Umbilical cord (tissue), 2 donors: ENCODE measurements at places on chromosomes 2 and 18. TPM values are rescaled to one million over a fixed set of nuclear protein-coding genes. Genes with fewer than 3 reads are reported as not detected.

DNA sequence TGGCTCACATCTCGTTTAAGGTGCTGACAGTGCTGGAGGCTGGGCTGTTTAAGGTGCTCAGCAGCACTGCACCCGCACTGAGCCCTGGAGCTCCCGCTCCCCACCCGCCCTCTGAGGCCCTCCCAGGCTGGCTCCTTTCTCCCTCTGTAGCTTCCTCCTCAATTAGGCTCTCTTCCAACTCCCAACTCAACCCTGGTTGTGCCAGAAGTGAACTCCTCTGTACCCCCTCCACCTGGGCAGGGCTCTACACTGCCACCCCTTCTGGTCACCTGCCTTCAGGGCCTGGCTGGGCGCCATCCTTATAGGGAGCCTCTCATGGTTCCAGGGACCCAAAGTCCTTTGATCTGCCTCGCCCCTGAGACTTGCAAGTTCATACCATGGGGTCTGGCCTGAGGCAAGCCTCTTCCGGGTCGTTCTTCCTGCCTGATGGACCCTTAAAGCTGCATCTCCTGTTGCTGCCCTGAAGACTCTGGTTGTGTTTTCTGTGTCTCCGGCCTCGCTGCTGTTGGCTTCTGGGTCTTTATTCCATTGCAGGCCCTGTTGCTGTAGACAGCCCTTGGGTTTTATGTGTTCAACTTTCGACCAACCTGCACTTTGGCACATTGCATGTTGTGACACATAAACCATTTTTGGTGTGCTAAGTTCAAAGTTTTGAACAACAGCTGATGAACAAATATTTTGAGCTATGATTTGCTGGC, 199.6 kb downstream of the LDLRAD4 start:
- no peak for DNase-seq

DNA sequence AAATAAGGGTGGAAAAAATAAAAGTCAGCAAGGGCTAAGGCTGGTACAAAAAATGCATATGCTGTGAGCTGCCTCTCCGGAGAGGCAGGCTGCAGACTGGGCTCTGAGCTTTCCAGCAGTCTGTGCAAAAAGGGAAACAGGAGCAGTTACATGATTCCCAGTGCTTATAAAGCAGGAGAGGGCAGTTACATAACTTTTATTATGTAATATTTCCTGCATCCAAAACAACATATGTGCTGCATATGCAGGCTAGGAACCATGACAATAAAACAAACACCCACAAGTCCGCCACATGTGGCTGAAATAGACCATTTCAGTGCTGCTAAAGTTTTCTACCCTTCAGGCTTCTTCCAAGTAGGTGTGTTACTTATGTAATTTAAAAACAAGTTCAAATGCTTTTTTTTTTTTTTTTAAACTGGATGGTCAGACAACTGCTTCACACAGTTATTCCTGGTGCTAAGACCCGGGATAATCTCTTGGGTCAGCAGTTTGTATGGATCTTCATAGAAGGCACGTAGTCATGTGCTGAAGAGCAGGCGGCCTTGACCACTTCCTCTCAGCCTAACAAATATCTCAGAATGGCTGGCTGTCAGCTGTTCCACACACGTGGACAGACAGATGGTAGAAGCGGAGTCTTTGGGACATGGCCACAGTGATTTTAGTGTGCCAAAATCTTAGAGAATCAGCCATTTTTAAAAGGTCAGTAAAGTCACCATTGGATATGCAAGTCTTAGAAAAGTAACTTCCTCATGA, 43.5 kb downstream of the ARMC9 start:
- peak; percentile 29 for DNase-seq

GRCh38 chr2:130836501-130837174, at the start of gene ARHGEF4:
Gene ARHGEF4 (plus strand): TSS chr2:130836914. CDS start chr2:130836954, 40 bp downstream.
- no peak for DNase-seq

- no peak for DNase-seq
These were observed 55.6 kb upstream of the DLGAP1 start for GRCh38 chr18:4510711-4511110.

DNA sequence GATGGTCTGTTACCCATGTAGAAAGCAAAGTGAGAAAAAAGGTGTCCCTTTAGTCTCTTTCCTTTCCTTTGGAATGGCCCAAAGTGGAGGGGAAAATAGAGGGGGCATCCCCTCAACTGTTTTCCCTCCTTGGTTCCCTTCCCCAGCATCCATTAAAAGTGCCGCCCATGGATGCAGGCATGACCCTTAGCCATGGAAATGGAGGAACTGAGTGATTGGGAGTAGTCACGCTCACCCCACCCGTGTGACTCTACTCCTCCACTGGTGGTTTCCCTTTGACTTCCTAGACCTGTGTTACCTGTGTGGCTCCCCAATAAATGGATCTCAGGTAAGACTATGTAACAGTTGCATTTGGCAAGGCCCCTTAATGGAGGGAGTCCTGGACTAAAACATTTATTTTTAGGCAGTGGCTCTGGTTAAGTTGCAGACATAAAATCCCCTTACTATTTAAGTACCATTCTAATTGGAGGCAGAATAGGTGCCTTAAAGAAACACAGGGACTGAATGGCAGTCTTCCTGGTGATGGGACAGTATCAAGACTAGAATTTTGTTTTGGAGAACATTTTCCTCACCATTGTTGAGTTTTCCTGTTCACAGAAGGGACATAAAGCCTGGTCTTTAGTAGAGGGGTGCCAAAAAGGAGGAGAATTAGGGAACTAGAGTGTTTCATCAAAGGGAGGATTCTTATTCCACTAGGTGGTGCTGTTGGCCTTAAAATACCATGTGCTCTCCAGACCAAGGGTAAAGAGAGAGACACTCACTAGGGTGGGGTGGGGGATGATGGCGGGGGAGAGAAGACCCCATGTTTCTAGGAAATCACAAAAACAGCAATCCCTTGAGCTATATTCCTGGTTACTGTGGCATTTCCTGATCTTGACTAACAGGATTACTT, 25.7 kb upstream of the PLA2R1 start:
- no peak for DNase-seq

DNA sequence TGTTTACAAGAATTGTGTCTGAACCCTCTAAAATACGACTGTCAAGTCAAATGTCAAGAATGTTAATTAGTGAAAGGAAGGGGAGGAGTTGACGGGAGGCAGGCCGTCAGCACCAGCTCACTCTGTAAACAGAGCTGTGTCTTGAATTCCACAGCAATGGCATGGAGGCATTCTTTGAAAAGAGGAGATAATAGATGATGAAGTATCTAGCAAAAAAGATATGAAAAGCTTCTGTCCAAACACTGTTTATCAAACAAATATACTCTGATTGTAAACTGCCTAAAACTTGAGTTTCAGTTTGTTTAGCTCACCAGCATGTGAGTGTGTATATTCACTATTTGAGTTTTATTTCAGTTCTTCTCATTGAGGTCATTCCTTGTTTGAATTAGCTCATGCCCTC, 94.7 kb upstream of the CDC42EP3 start:
- no peak for DNase-seq

SERPINB13 gene
- total RNA-seq, result 8.7 TPM

C2orf72 gene
- 0.48 TPM for total RNA-seq

KHK gene
- total RNA-seq, result 3.4 TPM

NPAS2 gene
- 124 TPM for total RNA-seq
